ENCODE measurements at places on chromosomes 1 and 21.
A peak's percentile ranks its signal among the peaks of the same experiment; 100 is the strongest.

GRCh38 chr1:177926201-177926600, 43.7 kb downstream of the SEC16B start:
- peaks cover 5% of the 10 kb centered on the region for H3K4me1 ChIP-seq
- H3K27me3 ChIP-seq, result no peaks in the 10 kb centered on the region
- DNase-seq, result no peak
- H3K4me3 ChIP-seq, result no peak overlapping the region
- H3K36me3 ChIP-seq, result peaks cover 21% of the 10 kb centered on the region
- H3K27ac ChIP-seq, result peak overlapping the region; percentile 49

DNA sequence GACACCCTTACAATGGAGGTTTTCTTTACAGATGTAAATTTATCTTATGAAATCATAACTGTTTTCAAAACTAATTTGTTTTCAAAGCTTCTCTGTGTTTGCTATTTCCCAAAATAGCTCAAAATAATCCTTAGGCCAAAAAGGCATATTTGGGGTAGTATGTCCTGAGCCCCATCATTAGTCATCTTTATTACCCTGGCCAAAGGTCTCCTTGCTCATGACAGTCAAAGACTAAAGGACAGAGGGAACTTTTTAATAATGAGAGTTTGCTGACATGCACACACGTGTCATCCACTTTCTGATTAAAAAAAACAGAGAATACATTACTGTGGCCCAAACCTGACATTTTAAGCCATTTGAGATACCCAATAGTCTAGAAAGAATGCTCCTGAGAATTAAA, 221.9 kb upstream of the DUSP10 start:
- H3K27ac ChIP-seq, result no peak overlapping the region
- no peak overlapping the region for H3K4me3 ChIP-seq
- no peaks in the 10 kb centered on the region for H3K36me3 ChIP-seq
- H3K27me3 ChIP-seq, result no peaks in the 10 kb centered on the region

DNA sequence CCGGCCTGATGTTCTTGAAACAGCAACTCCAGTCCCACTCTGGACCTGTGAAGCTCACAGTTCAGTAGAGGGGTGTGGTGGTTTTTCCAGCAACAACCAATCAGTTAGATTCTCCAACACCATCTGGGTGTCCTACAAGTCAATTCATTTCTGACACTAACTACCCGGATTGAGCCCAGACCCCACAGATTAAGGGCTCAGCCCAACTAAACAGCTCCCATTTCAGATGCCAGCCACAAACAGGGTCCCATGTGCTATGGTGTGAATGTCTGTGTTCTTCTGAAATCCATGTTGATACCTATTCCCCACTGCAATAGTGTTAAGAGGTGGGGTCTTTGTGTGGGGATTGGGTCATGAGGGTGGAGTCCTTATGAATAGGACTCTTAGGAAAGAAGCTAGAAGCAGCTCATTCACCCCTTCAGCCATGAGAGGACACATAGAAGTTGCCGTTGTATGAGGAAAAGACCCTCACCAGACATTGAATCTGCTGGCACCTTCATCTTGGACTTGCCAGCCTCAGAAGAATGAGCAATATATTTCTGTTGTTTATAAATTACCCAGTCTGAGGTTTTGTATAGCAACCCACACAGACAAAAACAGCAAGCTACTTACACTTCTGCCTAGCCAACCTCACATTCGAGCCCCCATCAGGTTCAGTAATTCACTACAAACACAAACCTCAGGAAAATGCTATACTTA, 53.6 kb downstream of the IRF2BP2 start:
- DNase-seq, result no peak
- no peaks in the 10 kb centered on the region for H3K27me3 ChIP-seq
- H3K4me3 ChIP-seq, result no peak overlapping the region
- H3K36me3 ChIP-seq, result no peaks in the 10 kb centered on the region

- H3K27ac ChIP-seq, result peak overlapping the region; percentile 68
- H3K4me3 ChIP-seq, result no peak overlapping the region
- H3K4me1 ChIP-seq, result no peaks in the 10 kb centered on the region
- H3K27me3 ChIP-seq, result peaks cover 3% of the 10 kb centered on the region
- no peaks in the 10 kb centered on the region for H3K36me3 ChIP-seq
Measured at GRCh38 chr1:35058988-35059387, 20.2 kb upstream of the ZMYM1 start.
